Thoracic aorta (tissue), 2 donors: ENCODE measurements at places on chromosomes 3 and 15. TPM values are rescaled to one million over a fixed set of nuclear protein-coding genes. Genes with fewer than 3 reads are reported as not detected.

Gene ATP13A4
- 0.78 TPM for total RNA-seq

Gene SLC51A
- total RNA-seq, result not detected

Gene CLDN11
- 2.5 TPM for total RNA-seq

Gene ECE2
- total RNA-seq, result not detected

Gene DCLK3
- 0.14 TPM for total RNA-seq

Gene SAMD7
- total RNA-seq, result not detected

Gene PCOLCE2
- total RNA-seq, result 157 TPM

Gene CATSPER2
- 3.0 TPM for total RNA-seq

DNA sequence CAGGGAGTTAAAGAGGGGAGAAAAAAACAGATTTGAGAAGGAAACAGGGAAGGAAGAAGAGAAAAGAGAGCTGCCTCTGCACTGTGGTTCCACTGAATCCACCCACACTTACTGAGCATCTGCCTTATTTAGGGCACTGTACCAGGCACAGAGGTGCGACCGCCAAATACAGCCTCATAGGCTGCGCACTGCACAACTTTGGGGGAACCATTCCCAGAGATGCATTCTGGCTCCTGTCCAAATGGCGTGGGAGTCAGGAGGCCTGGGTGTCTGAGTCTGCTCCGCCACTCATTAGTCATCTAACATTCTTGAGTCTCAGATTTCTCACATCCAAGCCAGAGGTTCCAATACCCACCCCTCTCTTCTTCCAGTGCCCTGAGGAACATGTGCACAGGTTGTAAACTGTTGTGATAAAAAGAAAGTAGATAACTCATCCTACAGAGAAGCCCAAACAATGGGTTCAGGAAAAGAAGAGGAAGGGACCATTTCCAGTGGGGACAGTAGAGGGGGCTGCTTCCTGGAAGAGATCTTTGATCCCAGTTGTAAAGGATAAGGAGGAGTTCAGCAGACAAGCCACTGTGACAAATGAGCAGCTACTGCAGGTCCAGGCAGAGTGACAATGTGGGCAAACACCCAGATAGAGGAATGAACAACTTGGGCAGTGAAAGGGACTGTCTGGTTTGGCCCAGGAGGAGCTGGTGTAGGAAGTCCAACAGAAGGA lies 254.6 kb downstream of the UACA start:
- no peak for DNase-seq

GRCh38 chr3:42706721-42707619 lies 4.4 kb upstream of the HHATL start:
- DNase-seq, result no peak

DNA sequence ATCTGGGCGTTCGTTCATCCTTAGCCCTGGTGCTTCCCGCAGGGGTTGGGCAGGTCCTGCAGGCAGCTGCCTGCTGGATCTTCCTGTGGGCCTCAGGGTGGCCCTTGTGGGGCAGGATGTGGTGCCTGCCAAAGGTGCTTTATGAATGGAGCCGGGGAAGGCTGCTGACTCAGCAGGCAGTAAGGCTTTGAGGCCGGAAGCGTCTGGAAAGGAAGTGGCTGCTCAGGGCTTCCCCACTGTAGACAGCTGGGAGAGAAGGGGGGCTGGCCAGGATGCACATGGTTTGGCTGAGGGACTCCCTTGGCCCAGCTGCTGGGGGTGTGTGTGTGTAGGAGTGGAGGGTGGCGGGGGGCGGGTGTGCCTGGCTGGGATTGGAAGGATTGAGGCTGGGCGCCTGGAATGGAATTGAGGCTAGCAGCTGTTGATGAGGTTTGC lies 12.9 kb downstream of the CD276 start:
- DNase-seq, result peak; percentile 18

DNA sequence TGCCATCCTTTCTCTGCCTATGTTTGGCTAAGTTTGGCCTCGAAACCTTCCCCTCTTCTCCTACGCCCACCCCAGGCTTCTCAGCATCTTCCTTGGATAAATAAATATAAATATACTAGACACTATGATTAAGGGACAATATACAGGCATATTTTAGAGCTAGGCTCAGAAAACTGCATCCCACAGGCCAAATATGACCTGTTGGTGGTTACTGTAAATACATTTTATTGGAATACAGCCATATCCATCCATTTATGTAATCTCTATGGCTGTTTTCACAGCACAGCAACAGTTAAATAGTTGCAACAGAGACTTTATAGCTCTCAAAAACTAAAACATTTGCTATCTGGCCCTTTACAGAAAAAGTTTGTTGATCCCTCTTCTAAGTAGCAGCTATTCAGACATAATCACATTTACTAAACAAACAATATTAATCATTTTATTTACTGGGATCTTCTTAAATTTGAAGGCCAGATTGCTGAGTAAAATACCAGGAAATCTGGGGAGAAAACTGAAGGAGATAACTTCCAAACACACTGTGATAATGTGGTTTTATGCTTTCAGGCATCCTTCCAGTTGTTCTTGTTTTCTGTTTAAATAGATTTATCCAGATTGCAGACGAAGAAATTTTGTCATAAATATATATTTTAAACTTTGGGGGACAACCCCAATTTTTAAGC lies 269.7 kb upstream of the THRB start:
- DNase-seq, result no peak

GRCh38 chr3:174397848-174398247 lies 461.3 kb upstream of the NAALADL2 start:
- DNase-seq, result no peak

- DNase-seq, result no peak
These were observed 85.5 kb downstream of the SSR3 start for GRCh38 chr3:156469456-156469855.

GRCh38 chr3:45864760-45865519 lies 21.4 kb upstream of the CCR9 start:
- DNase-seq, result no peak

GRCh38 chr3:184249412-184250166 lies at the start of gene EEF1AKMT4:
Gene EEF1AKMT4 (plus strand): TSS chr3:184249672. CDS start chr3:184249695, 23 bp downstream.
- DNase-seq, result peak; percentile 83

GRCh38 chr3:179872842-179873241 lies 163.9 kb downstream of the PEX5L start:
- DNase-seq, result no peak

DNA sequence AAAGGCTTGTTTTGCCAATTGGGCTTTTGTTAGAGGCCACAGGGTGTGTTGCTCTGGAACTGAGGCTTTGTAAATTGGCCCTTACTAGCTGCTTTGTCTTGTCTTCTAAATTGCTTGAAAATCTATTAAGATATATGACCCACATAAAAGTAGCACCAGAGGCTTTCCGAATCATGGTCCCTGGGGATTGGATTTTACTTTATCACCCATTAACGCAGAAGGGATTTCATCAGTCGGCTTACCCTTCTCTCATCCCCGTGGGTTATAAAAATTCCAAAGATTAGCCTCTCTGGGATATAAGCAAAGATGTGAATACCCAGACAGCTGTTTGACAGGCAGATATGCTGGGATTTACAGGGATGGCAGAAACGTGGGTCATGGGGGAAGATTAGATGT lies 98.3 kb upstream of the CHL1 start:
- DNase-seq, result no peak

- DNase-seq, result no peak
These were observed 156.0 kb upstream of the TPM1 start for GRCh38 chr15:62886431-62887071.

DNA sequence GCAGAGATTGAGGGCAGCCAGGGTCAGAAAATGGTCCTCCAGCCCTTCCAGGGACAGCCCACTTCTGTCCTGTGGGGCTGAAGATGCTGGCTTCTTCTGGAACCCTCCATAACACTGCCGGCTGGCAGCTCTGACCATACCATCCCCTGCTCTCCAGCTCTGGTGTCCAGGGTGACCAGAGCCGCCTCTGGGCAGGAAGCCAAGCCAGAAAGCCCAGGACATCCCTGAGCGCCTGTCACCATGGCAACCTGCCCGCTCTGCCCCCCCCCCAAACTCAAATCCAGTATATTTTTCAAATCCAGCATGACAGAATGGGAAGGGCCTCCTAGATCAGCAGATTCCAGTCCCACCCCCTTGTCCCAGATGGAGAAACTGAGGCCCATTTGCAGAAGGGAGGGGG lies 420 bp upstream of the TMIE start:
- DNase-seq, result no peak

DNA sequence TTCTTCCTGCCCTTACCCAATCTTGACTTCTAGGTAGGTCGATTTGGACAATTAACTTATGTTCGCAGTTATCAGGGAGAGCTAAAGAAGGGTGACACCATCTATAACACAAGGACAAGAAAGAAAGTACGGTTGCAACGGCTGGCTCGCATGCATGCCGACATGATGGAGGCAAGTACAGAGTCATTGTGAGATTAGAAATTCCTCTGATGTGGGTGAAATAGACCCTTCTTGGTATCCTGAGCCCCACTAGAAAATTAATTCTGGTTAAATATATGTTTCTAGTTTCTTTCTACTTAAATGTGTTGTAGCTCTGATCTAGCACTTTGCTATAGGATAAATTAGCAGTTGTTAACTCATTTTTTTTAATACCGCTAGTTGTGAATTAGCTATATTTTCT lies 13.6 kb downstream of the LXN start:
- no peak for DNase-seq

DNA sequence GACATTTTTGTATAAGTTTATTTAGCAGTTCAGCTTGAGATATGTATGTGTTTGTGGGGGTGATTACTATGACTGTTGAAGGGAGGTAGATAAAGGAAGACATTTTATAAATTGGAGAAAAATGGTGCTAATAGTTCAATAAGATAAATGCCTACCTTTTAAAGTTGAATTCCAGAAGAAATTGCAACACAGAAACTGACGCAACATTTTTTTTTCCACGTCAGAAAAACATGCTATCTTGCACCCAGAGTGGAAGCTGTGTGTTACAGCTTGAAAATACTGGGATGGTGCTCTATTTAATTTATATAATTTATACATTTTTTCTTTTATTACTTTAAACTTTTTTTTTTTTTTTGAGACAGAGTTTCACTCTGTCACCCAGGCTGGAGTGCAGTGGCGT lies 171.7 kb downstream of the WNT5A start:
- DNase-seq, result no peak
